ENCODE measurements at places on chromosomes 3 and 15.

DNA sequence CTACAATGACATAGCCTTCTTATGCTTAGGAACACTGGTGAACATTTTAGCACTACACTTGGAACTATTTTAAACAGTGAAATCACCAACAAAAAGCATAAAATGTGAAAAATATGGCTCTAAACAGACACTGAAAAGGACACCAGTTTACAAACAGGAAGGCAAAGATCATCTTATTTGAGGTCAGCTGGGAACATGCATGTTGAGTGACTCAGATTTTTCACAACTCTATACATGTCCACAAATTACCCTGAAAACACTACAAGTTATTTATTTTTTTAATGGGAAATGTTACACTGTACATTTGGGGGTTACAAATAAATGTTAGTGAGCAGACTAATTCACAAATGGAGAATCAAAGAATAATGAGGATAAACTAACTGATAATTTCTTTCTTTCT lies 12.5 kb upstream of the GK5 start:
- DNase-seq: no peak

GRCh38 chr15:77023576-77024272 lies 28.8 kb downstream of the PSTPIP1 start:
- DNase-seq: no peak

- no peak for DNase-seq
These were observed 194.4 kb upstream of the GBE1 start for GRCh38 chr3:81955878-81956277.

- no peak for DNase-seq
These were observed 76.8 kb downstream of the CHCHD4 start for GRCh38 chr3:14047841-14048240.

DNA sequence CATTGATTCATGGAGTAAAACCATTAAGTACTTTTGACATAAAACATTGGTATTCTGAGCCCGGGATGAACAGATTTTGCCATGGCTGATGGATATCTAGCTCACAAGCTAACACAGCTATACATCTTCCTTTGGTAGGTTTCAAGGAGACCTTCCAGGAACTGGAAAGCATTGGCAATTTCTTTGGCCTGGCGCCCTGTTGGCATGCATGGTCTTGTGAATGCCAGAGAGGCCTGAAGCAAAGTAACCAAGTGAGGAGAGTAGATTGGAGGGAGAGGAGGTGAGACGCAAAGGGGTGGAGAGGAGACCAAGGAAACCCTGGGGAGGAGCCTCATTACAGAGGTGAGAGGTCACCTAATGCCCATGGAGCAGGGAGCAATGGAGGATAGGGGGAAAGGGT lies 67.2 kb downstream of the SQOR start:
- DNase-seq: no peak

Measured in liver (tissue), 10 donors.